ENCODE measurements at places on chromosomes 6 and 20.
A peak's percentile ranks its signal among the peaks of the same experiment; 100 is the strongest.

DNA sequence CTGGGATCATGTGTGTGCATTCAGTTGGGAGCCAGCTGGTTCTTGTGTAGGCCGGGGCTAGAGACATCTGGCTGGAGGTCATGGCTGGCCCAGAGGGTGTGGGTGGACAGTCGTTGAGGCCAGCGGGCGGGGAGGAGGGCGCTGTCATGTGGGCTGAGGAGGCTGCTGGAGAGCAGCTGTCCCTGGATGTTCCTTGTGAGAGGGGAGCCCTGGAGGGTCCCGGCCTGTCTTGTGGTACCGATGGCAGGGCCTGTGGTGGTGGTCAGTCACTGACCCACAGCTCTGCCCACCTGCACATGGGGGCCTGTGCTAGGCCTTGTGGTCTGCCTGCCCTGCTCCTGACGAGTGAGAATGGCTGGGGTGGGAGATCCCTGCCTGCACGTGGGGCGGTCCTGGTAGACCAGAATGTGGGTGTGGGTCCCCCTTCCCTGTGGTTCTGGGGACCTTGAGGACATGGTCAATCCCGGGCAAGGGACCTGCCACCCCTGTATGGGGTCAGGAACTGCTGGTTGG lies 1.9 kb upstream of the C20orf204 start:
- no peak for DNase-seq

GRCh38 chr20:52828199-52828598 lies 144.0 kb upstream of the TSHZ2 start:
- DNase-seq: no peak

GRCh38 chr6:10300071-10300470 lies 114.8 kb downstream of the TFAP2A start:
- no peak for DNase-seq

GRCh38 chr6:33815854-33816253 lies 12.1 kb upstream of the MLN start:
- DNase-seq: no peak

GRCh38 chr6:51468704-51469103 lies 618.7 kb downstream of the PKHD1 start:
- DNase-seq: no peak

DNA sequence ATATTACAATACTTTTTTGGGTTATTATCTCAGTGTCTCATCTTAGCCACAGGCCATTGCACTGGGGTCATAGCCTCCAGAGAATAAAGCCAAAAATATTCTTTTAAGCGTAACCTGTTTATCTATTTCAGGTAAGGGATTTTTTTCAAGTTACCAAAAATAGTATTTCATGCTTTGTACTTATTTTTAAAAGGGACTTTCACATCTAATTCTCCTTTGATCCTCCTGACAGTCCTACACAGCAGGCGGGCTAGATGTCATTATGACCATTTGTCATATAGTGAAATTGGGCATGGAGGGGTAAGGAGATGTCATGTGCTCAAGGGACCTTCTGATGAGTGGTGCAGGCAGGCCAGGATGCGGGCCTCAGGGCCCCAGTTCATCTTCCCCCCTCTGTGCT lies 68.9 kb downstream of the TBC1D7 start:
- DNase-seq: no peak

DNA sequence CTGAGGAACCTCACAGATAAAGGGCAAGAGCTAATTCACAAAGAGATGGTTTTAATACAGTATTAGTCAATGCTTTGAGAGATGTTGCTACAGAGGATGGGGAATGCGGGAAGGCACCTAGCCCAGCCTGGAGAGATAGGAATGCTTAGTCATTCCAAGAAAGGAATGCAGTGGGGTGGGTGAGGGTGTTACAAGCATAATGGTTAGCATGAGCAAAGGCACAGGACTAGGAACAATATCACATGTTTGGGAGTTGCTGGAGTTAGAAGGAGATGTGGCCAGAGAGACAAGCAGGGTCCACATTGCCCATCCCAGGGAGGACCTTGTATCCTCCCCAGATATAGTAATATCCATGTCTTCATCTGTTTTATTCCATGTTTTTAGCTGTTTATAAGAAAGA lies 107.0 kb upstream of the OGFRL1 start:
- DNase-seq: no peak

- DNase-seq: peak; percentile 36
Observed at GRCh38 chr6:143941852-143942627, 66.0 kb downstream of the PLAGL1 start.

GRCh38 chr6:1255636-1256365 lies 56.1 kb upstream of the FOXQ1 start:
- DNase-seq: no peak

- DNase-seq: no peak
Observed at GRCh38 chr6:16305246-16305725, 66.9 kb downstream of the GMPR start.

DNA sequence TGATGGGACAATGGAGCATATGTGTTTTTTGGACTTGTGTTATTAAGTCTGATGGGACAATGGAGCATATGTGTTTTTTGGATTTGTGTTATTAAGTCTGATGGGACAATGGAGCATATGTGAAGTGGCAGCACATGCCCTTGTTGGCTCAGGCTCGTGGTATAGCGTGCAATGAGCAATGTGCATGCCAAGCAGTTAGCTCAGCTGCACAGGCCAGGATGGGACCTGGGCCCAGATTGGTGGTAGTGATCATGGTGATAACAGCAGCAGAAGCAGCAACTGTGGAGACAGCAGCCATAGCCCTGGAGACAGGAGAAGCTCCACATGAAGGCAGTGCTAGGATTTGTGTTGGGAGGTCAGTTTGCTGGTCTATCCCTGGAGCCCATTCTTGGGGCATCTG lies 61.1 kb downstream of the IL20RA start:
- DNase-seq: no peak

GRCh38 chr6:29729774-29730328 lies 6.6 kb downstream of the HLA-F start:
- DNase-seq: no peak

DNA sequence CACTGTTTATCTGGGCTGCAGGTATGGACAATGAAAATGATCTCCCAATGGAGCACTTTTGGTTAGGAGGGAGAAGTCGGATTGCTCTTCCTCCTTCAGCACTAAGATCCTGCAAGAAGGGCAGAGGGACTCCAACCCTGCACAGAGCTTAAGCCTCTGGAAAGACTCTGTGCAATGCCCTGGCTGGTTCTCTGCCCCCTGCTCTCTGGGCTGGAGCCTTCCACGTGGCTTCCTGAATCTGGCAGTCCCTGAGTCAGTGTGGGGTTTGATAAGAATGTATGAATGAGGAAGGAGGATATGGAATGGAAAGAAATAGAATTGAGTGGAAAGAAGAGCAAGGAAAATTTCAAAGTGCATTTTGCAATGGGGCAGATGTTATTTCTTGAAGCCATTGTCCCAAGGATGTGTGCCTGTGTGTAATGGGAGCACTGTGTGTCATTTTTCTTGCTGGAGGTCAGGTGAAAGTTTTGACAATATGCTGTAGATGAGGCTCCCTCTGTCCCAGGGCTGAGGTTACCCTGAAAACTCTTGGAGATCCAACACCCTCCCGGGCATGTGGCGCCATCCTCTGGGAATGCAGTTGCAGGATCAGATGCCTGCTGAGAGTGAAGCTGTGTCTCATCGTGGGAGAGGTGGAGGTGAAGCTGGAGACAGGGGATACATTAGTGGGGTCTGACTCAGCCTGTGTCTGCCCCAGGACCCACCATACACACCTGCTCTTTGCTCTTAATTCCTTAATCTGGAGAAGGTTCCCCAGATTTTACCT lies 16.3 kb upstream of the CST9L start:
- no peak for DNase-seq

- DNase-seq: no peak
Observed at GRCh38 chr6:145689529-145689928, 45.8 kb downstream of the EPM2A start.

GRCh38 chr6:157768304-157768703 lies 54.7 kb upstream of the SNX9 start:
- no peak for DNase-seq

DNA sequence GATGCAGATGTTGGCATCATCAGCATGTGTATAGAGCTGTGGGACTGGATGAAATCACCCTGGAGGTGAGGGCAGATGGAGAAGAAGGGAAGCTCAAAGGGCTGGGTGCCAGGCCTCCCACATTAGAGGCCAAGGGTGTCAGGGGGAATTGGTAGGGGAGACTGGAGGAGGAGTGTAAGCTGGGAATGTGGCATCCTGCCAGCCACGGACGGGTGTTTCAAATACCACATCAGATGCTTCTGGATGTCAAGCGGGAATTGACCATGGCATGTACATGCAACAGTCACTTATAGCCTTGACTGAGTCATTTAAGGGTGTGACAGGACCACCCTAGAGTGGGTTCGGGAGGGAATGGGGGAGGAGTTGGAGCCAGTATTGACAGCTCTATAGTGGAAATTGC lies 9.6 kb downstream of the ERGIC3 start:
- DNase-seq: no peak

DNA sequence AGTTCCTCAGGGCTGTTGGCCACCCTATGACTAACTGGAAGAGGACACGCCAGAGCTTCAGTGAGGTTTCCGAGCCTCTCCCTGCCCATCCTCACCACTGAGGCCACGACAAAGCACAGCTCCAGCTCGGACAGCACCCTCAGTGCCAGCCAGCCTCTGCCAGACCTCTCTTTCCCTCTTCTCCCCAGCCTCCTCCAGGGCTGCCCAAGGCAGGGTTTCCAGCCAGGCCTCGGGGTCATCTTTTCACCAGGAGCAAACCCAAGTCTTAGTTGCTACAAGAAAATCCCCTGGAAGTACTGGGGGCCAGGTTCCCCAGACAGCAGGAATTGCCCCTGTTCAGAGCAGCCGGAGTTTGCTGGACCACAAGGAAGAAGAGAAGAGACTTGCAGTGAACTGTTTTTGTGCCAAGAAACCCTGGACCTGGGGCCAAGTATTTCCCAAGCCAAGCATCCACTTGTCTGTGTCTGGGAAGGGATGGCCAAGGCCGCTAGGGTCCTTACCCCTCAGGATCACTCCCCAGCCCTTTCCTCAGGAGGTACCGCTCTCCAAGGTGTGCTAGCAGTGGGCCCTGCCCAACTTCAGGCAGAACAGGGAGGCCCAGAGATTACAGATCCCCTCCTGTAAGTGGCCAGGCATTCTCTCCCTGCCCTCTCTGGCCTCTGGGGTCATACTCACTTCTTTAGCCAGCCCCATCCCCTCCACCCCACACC lies 41.6 kb downstream of the PLAGL2 start:
- no peak for DNase-seq

- no peak for DNase-seq
Observed at GRCh38 chr20:50270569-50270968, 79.9 kb downstream of the CEBPB start.

DNA sequence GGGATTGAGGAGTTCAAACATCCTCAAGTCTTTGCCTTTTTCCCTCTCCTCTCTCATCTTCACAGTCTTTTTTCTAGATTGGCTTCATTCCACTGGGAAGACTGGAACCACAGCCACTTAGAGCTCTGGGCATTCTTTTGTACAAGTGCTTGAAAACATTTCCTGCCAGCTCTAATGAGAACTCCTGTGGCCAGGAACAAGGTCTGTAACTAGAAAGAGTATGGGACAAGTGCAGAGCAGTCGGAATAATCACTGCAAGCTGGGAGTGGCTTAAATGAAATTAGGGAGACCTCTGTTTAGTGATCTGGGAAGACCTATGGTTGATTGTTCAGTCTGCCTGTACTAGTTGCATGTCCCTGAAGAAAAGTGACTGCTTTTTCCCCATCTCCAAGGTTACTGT lies 41.0 kb upstream of the SMIM8 start:
- no peak for DNase-seq

GRCh38 chr6:137571854-137572253 lies 77.7 kb upstream of the OLIG3 start:
- peak; percentile 38 for DNase-seq

DNA sequence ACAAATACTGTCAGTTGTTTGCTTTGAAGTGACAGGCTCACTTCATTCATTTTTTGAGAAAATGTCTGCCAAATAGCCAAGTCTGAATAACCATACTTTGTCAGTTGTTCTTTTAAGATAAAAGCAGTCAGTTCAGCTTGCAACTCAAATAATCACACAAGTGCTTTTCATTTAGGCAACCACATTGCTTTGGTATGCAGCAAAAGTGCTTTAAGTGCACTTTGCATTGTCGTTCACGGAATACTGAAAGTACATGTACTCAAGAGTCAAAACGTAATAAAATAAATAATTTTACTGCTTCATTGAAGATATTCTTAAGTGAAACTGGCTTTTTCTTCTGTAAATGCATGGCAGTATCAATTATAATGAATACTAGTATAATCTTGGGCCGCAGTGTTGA lies 107.2 kb downstream of the MMS22L start:
- no peak for DNase-seq

- no peak for DNase-seq
Observed at GRCh38 chr6:91135406-91136103, 548.7 kb upstream of the MAP3K7 start.

DNA sequence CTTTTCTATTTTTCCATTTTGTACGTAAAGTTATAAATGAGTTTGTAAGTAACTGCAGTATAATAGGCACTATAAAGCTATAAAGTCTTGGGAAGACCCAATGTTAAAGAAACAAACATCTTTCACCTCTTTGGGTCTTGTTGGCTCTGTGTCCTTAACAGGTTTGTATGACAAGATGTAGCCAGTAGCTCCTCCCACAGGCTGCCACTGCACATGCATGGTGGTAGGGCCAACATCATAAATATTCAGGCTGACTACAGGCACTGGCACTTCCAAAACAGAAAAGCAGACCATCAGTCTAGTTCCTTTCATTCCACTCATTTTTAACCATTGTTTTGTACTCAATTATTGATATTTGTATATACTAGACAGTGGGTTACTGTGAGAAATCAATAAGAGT lies 59.9 kb downstream of the COL12A1 start:
- DNase-seq: no peak

DNA sequence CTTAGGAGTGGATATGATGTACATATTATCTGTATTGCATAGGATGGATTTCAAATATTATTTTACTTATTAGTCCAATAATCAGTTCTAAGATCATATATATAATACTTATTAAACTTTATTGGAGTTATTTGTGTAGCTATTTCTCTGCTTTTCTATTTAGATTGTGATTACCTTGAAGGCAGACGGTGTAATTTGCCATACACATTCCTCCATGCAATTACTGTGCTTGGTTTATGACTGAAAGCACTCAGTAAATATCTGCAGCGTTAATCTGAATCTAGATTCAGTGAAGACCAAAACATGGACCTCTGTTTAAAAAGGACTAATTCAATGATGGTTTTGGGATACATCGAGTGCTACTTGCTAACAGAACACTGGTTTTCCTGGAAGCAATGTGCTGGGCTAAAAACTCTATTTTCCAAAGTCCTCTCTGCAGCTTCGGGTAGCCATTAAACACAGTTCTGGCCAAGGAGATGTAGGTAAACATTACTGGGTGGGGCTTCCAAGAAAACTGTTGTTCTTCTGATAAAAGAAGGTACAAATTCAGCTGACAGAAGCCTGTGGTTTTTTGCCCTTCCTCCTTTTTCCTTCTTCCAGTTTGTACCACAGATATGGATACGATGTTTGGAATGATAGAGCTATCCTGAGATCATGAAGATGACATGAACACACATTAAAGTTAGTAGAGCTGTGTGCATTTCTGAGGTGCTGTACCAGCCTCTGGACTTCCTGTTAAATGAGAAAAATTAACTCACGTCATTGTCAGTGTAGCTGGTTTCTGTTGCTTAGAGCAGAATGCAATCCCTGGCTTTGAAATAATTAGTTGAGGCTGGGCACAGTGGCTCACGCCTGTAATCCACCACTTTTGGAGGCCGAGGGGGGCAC lies 136.5 kb upstream of the NUP153 start:
- no peak for DNase-seq

All from activated CD8-positive, alpha-beta memory T cell treated with anti-CD3 and anti-CD28 coated beads for 4 hours (primary cell).